NCI-H69 (cell line): ENCODE measurements at places on chromosomes 11 and 22.

GRCh38 chr11:125513705-125514265, 17.7 kb upstream of the FEZ1 start:
- peak; percentile 66 for DNase-seq

- no peak for DNase-seq
Observed at GRCh38 chr11:108069947-108070346, 51.4 kb upstream of the ACAT1 start.

DNA sequence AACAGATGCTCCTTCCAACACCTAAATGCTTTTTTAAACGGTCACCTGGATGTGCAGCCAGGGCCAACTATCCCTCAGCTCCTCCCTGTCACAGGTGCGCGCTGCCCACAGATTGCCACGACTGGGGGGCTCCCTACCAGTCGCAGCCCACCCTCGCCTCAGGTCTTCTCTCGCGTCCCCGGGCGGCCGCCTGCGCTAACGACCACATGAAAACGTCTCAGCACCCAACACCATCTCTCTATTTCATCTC, 469 bp downstream of the ZBED5 start:
- DNase-seq: no peak

- no peak for DNase-seq
Observed at GRCh38 chr22:34696557-34696956, 369.4 kb upstream of the ISX start.
